ENCODE measurements at places on chromosomes 7 and 10.

GRCh38 chr7:50807026-50807730, 24.5 kb upstream of the GRB10 start:
- no peak for DNase-seq

GRCh38 chr7:145313551-145313950, 477.7 kb upstream of the TPK1 start:
- no peak for DNase-seq

DNA sequence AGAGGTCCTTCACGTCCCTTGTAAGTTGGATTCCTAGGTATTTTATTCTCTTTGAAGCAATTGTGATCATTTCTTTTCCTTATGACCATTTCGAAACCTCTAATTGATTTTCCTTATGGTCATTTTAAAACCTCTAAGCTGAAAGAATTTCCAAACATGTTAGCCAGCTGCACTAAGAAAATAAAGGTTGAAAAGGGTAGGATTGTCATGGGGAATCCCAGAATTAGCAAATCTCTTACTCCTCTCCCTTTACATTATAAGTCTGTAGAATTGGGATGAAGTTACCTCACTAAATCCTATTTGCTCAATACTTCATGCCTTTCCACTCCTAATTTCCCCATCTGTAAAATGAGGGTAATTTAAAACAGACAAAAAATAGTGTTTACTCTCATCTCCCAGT, 79.5 kb downstream of the FAM185A start:
- no peak for DNase-seq

GRCh38 chr7:4430227-4430626, 251.9 kb upstream of the FOXK1 start:
- DNase-seq: no peak

- DNase-seq: no peak
These were observed 8.9 kb downstream of the SEC31B start for GRCh38 chr10:100510533-100511308.

DNA sequence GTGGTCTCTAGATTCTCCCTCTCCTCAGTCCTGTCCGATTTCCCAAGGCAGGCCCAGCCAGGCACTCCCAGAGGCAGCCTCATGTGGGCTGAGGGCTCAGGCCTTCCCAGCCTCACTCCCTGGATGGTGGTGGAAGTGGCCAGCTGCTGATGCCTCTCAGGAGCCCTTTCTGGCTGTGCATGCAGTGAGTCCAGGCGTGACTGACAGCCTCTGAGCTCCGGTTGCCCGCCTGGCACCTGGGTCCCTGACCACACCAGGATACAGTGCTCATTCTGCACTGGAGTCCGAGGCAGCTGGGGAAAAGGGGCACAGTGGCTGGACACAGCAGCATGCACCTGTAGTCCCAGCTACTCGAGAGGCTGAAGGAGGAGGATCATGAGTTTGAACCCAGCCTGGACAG, 132.6 kb downstream of the CUL2 start:
- no peak for DNase-seq

DNA sequence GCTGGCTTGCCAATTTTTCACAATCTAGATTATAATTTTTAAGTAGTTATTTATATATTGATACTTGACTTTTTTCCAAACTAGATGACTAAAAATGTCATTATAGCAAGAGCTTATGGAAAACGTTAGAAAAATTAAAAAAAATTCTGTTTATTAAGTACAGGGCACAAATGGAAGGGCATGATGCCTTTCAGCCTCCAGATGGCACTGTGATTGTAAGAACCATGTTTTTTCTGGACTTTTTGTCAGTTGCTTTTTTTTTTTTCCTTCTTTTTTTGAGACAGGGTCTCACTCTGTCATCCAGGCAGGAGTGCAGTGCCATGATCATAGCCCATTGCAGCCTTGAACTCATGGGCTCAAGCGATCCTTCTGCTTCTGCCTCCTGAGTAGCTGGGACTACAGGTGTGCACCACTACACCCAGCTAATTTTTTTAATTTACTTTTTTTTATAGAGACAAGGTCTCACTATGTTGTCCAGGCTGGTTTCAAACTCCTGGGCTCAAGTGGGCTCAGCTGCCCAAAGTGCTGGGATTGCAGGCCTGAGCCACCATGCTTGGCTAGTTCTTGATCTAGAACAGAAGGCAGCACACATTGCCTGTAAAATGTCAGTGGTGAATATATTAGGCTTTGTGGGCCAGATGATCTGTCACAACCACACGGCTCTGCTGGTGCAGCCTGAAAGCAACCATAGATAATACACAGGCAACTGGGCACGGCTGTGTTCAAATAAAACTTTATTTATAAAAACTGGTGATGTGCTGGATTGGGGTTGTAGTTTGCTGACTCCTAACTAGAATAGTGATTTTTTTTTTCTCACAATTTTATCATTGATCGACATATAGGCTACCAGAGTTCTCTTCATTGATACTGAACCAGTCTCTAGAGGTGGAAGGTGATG, 27.4 kb downstream of the UCMA start:
- no peak for DNase-seq

- no peak for DNase-seq
These were observed 38.1 kb upstream of the SEMA3A start for GRCh38 chr7:84232646-84233045.

GRCh38 chr10:113680190-113681111, 739 bp downstream of the CASP7 start:
- no peak for DNase-seq

All from COR-L47 (cell line).